ENCODE measurements at places on chromosomes 3 and 15. TPM values are rescaled to one million over a fixed set of nuclear protein-coding genes. Genes with fewer than 3 reads are reported as not detected.

SV2B gene
- total RNA-seq: 0.15 TPM

LRTM1 gene
- total RNA-seq: not detected

RAB5A gene
- total RNA-seq: 19.2 TPM

LTF gene
- not detected for total RNA-seq

PROK2 gene
- total RNA-seq: 1.9 TPM

DNA sequence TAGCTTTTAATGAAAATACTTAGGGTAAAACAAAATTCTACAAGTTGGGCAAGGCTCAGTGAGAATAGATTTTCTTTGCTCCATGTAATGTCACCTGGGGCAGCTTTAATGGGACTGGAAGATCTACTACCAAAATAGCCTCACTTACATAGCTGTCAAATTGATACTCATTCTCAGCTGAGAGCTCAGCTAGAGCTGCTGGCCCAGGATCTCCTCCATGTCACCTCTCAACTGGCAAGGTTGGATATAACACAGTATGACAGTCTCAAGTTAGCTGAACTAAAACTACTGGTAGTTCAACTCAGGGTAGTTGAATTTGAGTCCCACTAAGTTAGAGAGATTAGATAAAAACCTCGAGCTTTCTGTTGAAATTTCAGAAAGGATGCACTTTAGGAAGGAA, 218.5 kb upstream of the PLSCR5 start:
- no peak for DNase-seq

DNA sequence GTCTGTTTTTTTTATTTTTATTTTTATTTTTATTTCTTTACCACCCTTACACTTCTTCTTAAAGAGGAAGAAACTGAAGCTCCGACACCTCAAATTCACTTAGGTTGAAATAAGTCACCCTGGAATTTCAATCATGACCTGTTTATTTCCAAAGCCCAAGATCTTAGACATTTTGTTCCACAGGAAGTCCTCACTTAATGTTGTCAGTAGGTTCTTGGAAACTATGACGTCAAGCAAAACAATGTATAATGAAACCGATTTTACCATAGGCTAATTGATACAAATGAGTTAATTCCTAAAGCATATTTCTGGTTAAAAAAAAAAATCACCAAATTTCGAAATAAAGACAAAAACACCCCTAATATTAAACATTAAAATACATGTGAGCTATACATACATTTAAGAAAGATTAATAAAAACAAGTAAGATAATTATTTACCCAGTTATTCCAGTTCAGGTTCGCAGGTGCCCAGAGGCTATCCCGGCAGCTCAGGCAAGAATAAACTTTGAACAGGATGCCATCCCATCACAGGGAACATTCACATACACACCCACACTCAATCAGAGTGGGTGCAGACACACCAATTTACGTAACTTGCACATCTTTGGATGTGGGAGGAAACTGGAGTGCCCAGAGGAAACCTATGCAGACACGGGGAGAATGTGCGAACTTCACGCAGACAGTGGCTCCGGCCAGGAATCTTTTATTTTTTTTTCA, 391.0 kb downstream of the RAP2B start:
- no peak for DNase-seq

DNA sequence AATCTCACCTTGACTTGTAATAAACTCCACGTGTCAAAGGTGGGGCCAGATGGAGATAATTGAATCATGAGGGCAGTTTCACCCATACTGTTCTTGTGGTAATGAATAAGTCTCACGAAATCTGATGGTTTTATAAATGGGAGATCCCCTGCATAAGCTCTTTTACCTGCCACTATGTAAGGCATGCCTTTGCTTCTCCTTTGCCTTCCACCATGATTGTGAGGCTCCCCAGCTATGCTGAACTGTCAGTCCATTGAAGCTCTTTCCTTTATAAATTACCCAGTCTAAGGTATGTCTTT, 45.5 kb downstream of the SUCNR1 start:
- DNase-seq: no peak

DNA sequence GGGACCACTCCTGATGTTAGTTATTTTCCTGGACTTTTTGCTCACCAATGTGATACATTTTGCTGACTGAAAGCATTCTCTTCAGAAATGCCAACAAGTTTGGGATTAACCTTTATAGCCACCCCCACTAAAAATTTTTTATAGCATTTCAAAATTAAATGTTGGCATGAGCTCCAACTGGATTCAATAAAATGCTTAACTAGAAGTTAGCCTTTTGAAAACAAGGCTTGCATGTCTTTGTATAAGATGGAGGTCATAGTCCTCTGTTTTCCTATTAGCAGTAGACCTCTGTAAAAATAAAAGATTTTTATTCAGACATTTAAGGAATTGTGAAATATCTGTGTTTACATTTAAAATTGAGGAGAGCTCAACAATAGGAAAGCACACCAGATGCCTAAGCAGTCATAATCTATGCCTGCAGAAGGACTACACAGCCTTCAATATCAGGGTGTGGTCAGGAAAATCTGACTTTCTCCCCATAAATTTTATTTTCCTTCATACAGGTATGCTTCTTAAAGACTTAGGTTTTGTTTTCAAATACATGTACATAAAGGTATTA, 87.2 kb downstream of the DNAJC13 start:
- no peak for DNase-seq

DNA sequence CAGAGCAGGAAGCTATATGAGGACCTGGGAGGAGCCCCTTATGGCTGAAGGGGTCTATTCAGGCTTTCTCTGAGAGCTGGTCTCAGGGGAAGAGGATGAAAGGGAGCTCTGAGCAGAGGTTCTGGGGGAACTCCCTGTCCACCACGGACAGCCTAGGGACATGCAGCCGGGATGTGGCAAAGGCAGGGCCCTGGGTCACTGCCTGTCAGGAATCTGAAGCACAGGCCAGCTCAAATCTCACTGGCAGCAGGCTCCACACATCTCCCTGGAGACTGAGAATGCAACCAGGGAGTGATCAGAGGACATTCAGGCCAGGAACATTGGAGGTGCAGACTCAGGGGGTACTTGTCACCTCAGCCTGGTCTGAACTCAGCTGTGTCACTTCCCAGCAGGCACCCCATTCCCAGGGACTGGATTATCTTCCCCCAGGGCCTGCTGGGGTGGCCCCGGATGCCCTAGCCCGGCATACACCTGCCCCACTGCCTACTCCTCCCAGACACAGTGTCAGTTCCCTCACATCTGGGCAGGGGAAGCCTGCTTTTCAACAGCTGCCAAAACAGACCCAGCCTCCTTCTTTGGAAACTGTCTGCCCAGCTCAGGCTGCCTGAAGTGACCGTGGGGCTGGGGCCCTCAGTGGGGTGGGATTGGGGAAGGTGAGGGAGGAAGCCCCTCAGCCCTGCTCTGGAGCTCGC, 18.3 kb upstream of the SEMA3F start:
- no peak for DNase-seq

DNA sequence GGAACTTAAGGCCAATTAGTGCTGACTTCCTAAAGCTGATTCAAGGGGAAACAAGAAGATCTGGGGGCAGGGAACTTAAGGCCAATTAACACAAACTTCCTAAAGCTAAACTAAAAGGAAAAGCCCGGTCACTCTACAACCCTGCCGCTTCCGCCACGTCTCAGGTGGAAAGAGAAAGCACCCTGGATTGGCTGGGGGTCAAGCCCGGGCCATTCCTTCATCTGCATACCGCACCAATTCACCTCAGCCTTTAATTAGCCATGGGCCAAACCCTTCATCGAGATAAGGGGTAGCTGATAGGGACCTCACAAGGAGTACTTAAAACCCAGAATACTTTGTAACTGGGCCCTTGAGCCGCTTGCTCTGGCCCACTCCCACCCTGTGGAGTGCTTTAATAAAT, 14.4 kb downstream of the TMPRSS7 start:
- no peak for DNase-seq

- DNase-seq: no peak
Measured at GRCh38 chr15:76259392-76259791, 51.9 kb downstream of the ETFA start.

DNA sequence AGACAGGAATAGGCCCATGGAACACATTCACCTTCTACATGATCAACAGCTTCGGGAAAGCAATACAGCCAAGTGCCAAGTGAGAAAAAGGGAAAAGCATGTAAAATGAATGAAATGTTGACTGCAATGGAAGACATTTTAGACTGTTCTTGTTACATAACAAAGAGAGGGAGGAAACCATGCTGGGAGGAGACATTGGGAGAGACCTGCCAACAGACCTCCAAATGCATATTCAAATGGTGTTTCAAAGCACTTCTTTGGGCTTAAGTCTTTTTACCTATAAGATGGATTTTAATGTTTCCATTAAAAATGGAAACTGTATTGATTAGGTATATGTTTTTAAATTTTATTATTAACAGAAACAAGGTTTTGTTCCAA, 350.0 kb upstream of the THBS1 start:
- DNase-seq: no peak

- no peak for DNase-seq
Measured at GRCh38 chr15:98746375-98747155, 98.2 kb downstream of the IGF1R start.

GRCh38 chr15:78047761-78048627, 29.5 kb downstream of the TBC1D2B start:
- no peak for DNase-seq

GRCh38 chr15:48645558-48646330, at the start of gene FBN1:
Gene FBN1 (minus strand): TSS chr15:48645709. CDS start chr15:48644769, 940 bp downstream.
- peak; percentile 88 for DNase-seq

DNA sequence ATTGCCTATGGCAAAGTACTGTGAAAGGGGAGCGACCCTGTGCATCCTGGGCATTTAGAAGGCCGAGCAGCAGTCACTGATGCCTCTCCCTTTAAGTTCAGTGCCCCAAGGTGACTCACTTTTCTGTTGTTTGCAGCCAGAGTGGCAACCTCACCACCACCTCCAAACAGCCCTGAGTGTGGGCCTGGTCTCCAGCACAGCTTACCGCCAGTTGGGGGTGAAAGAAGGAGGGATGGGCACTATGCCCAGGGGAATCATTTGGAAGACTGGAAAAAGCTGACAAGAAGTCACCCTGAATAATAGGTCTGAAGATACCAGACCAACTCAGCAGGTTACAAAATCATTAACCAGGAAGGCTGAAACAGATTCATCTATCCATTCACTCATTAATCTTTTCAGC, 571.8 kb downstream of the EPHB1 start:
- no peak for DNase-seq

GRCh38 chr15:101267320-101268104, 9.8 kb downstream of the SELENOS start:
- peak; percentile 59 for DNase-seq

GRCh38 chr3:116302087-116302747, 143.1 kb downstream of the LSAMP start:
- no peak for DNase-seq

GRCh38 chr3:10505050-10505790, at the start of gene ATP2B2:
Gene ATP2B2 (minus strand): TSS chr3:10505586. CDS start chr3:10449543, 56,043 bp downstream.
- DNase-seq: peak; percentile 18

DNA sequence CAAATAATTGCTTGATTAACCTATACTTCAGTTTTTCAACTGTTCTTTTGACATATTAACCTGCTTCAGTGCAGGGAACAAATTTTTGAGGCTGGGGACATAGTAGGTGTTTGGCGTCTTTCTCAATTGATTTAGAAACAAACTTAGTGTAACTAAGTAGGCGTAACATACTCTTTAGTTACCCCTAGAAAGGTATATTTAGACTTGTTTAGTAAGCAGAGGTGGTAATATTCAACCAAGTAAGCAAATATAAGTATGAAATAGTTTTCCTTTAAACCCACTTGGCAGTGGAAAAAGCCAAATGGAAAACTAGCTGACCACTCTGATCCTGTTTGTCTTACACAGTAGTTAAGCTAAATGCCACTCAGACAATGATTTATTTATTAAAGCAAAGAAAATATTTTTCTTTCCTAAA, 113.2 kb downstream of the MBNL1 start:
- DNase-seq: no peak

GRCh38 chr3:56816061-56816460, 14.3 kb upstream of the ARHGEF3 start:
- DNase-seq: no peak

DNA sequence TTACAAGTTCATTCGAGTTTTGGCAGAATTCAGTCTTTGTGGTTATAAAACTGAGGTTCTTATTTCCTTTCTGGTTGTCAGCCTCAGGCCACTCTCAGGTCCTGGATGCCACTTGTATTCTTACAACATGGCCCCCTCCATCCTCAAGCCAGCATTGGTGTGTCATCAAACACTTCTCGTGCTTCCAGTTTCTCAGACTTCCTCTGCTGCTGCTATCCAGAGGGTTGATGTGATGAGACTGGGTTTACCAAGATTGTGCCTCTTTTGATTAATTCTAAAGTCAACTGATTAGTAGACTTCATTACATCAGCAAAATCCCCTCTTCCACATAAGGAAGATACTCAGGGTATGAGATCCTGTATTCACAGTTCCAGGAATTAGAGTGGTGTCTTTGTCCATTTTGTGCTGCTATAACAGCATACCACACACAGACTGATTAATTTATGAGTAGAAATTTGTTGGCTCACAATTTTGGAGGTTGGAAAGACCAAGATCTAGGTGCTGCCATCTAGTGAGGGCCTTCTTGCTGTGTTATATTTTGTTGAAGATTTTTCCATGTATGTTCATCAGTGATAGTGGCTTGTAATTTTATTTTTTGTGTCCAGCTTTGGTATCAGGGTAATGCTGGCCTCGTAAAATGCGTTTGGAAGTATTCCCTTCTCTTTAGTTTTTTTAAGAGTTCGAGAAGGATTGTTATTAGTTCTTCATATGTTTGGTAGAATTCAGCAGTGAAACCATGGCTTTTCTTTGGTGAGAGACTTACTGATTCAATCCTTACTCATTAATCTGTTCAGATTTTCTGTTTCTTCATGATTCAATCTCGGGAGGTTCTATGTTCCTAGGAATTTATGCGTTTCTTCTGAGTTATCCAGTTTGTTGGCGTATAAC, 11.1 kb downstream of the LRCH3 start:
- DNase-seq: peak; percentile 28

DNA sequence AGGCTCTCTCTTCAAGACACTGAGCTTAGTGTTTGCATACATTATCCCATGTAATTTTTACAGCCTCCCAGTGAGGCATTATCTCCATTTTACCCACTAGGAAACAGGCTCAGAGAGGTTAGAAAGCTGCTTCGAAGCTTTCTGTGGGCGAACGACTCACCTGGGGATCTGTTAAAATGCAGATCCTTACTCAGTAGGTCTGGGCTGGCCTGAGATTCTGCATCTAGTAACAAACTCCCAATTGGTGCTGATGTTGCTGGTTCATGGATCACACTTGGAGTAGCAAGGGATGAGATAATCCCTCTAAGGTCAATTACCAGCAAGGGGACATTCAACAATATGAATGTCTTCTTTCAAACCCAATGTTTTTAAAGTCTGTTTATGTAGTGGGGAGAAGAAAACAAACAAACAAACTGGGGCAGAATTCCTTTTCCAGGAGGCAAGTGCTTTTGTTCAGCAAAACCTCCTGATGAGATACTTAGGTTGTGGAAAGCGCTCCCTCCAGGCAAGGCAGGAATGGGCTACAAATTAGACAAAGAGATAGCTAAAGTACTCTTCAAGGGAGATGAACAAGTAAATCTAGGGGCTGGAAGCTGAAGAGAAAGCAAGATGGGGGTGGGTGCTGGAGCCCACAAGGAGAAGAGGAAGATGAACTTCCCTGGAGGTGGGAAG, 311.9 kb downstream of the SHQ1 start:
- no peak for DNase-seq

GRCh38 chr3:190883973-190884832, 21.7 kb upstream of the GMNC start:
- DNase-seq: peak; percentile 59

Measured in Daoy (cell line).